ENCODE measurements at places on chromosomes 2 and 18.

DNA sequence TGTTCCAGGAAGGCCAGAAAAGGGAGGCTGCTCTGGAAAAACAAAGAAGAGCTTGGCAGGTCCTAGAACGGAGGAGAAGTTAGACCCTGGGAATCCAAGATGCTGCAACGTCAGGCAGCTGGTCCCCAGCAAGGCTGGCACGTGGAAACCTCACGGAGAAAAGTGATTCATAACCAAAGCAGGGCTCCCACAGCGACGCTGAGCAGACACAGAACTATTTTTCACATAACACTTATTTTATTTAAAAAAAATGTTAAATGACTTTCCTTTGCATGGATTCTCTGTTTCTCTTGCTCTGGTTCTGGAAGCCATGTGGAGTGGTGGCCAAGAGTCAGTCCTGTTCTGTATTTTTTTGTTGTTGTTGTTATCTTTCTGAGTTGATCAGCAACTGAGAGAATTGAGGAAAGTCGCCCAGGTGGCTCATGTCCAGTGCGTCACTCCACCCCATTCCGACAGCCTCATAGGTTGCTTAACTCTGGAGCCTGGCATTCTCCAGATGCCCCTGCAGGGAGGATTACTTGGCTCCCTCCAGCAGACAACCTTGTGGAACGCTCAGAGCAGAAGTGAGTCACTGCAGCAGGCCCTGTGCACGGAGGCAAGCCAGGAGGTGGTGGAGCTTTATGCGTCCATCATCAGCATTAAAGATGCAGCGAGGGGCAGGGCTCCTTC, 229.9 kb upstream of the HDAC4 start:
- no peak for DNase-seq

- no peak for DNase-seq
These were observed 7.2 kb upstream of the NEU4 start for GRCh38 chr2:241801611-241802420.

DNA sequence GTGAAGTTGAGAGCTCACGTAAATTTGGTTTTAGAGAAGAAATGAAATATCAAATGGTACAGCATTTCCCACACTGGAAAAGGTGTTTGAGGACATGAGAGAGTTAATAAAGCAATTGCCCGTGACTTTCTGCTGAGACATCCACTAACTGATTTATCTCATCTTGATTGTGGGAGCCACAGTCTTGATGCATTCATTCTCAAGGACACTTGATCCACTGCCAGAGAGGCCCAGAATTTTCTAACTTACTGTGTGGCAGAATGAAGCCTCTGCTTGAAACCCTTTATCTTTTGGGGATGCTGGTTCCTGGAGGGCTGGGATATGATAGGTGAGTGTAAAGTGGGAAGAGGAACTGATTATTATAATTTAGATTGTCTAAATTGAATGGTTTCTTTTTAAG, at the start of gene CPO:
Gene CPO, plus strand, starts transcription at position 179 of the 400 bp plus-strand sequence. Its CDS starts 82 bp downstream, at position 261.
- no peak for DNase-seq

DNA sequence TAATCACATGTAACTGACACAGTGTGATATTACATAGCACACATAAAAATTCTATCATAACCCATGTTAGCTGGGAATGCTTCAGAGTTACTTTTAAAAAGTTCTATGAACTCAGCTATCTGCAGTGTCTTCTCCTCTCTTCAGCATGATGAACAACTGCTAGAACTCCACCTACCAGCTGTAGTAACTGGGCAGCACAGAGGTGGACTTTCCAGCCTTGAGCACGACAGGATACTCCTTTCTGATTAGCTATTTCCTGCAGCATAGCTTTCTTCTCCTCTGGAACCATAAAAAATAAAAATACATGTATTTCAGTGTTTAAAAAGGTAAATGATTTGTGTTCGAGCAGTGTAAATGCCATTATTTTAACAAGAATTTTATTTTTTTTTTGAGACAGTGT, 59.5 kb upstream of the AMMECR1L start:
- no peak for DNase-seq

DNA sequence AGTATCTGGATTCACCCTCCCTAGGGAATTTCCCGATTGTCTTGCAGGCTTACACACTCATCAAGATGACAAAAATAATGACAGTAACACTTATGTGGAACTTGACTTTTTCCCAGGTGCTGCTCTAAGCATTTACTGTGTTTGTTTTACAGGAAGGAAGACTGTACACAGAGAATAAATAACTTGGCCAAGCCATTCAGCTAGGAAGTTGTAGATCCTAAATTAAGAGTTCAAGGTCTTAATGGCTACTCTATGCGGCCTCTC, 549 bp upstream of the DPP4 start:
- DNase-seq = no peak

- no peak for DNase-seq
These were observed 124.8 kb upstream of the RNF152 start for GRCh38 chr18:62017618-62018017.

DNA sequence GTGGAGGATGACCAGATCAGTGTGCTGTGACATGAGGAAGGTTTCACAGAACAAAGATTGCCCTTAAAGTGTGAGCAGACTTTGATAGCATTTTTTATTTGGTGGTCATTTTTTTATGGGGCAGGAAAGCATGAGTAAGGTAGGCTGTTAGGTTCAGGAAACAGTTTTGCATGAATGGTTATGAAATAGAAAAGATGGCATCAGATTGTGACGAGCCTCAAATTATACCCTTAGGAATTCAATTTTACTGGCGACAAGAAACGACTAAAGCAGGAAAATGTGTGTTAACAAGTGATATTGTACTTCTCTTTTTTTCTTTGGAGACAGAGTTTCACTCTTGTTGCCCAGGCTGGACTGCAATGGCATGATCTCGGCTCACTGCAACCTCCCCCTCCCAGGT, 44.7 kb downstream of the PIK3C3 start:
- no peak for DNase-seq

- DNase-seq = no peak
These were observed 528.9 kb downstream of the RIT2 start for GRCh38 chr18:42586601-42587000.

DNA sequence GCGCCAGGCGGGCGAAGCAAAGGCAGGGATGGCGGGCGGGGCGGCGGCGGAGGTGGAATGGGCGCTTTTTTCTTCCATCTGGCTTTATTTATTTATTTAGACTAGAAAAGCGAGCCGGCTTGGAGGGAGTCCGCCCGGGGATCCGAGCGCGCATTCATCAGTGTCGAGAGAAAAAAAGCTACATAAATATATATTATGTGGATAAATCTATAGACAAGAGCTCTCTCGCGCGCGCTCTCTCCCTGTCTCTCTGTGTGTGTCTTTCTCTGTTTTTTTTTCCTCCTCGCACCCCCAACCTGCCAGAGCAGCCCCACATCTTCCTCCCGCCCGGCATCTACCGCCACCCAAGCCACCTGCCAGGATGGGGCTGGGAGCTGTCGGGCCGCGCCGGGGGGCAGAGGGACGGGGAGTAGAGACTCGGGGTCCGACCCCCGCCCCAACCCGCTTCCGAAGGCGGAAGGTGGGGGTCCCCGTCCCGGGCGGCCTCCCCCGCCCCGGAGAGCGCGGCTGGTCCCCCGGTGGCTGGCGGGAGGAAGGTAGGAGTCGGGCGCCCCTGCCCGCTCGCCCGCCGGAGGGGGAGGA, 972 bp upstream of the CELF4 start:
- no peak for DNase-seq

- DNase-seq = no peak
These were observed 35.2 kb downstream of the MTERF4 start for GRCh38 chr2:241066893-241067341.

DNA sequence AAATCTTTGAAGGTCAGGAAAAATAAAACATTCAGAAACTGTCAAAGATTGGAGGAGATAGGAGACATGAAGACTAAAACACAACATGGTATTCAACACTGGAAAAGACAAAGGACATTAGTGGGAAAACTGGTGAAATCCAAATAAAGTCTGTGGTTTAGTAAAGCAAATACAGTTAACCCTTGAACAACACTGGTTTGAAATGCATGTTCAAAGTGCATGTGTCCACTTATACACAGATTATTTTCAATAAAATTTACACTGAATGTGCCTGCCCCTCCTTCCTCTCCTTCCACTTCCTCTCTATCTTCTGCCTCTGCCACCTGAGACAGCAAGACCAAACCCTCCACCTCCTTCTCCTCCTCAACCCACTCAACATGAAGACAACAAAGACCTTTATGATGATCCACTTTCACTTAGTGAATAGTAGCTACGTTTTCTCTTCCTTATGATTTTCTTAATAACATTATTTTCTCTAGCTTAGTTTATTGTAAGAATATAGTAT, 14.5 kb downstream of the OLA1 start:
- no peak for DNase-seq

DNA sequence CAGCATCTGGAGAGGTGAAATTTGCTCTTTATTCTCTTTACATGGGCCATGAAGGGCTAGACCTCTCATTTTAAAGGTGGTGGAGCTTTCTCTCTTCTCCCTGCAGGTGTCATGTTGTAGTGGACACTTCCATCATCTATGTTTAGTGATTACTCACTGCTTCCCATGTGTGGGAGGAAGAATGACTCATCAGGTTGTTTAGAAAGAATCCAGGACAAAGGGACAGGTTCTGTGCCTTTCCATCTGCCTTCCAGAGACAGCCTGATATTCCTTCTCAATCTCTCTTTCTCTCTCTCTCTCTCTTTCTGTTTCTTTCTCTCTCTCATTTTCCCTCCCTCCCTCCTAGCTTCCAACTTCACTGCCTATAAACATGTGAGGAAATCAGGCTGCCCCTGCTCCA, 38.7 kb downstream of the SCG2 start:
- no peak for DNase-seq

DNA sequence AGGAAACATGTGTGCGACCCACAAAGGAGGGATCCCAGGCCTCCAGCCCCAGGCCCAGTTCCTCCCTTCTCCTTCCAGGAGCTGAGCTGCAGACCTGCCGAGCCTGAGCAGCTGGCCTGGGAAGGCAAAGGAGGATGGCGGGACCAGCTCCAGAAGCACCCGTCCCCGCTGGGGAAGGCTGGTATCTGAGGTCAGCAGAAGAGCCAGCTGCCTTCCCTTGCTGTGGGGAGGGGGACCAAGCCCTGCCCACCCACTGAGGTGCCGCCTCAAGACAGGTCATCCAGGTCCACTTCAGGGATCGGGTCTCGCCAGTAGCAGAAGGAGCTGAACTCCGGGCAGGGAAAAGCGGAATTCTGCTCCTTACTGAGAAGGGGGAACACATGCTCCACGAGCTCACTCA, 73.2 kb downstream of the EMILIN2 start:
- no peak for DNase-seq

DNA sequence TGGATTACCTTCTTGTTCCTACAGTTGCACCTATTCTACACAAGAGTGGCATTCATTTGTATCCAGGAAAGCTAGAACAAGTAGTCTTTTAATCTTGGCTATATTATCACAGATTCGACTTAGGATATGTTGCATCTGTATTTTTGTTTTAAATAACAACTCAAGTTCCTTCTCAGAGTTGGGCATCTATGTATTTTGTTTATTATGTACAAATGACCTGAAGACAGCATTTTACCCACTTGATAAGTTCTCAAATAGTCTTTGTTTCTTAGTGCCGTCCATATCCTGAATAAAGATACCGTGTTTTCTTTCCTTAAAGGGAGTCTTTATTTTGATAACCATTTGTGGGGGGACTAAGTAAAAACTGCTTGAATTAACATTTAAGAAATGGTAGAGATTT, 2.9 kb downstream of the ITPRID2 start:
- no peak for DNase-seq

DNA sequence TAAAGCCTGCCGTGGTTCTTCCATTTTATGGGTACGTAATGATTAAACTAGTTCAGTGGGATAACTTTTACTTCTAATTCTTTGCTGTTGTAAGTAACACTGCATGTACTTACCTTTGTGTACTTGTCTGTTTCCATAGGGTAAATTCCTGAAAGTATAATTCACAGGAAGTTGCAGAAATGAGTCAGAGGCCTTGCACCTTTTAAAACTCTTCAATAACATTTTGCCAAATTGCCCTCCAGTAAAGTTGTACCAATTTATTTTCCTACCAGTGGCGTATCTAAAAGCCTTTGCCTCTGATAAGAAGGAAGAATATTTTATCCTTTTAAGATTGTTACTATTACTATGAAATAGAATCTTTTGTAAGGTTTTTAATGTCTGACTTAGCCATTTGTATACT, 65.1 kb downstream of the CAB39 start:
- DNase-seq = no peak

Measured in activated CD4-positive, CD25-positive, alpha-beta regulatory T cell treated with anti-CD3 and anti-CD28 coated beads, Interleukin-2, amount 50 U/mL, for 16 hours (primary cell).